NCI-H187 (cell line): ENCODE measurements at places on chromosomes 12 and 14.

- DNase-seq = no peak
These were observed 377.8 kb downstream of the FUT8 start for GRCh38 chr14:65790172-65790815.

- no peak for DNase-seq
These were observed 160.0 kb upstream of the PLEKHA5 start for GRCh38 chr12:18969512-18969911.

DNA sequence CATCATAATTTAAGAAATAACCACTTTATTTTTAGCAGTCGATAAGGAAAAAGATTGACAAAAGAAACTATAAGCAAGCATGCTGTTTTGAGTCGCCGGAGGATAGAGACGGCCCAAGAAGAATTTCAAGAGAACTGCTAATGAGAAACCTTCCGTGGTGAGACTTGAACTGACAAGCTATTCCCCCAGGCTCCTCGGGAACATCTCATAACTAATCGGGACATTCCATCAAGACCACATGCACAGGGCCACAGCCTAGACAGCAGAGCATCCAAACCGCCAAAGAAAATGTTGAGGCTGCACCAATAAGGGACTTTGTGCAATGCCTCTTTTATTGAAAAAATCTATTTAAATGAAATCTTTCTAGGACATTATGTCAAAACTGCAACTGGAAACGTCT, 51.0 kb downstream of the YEATS4 start:
- no peak for DNase-seq

- DNase-seq = no peak
These were observed 8.0 kb downstream of the SCNN1A start for GRCh38 chr12:6367065-6367968.

DNA sequence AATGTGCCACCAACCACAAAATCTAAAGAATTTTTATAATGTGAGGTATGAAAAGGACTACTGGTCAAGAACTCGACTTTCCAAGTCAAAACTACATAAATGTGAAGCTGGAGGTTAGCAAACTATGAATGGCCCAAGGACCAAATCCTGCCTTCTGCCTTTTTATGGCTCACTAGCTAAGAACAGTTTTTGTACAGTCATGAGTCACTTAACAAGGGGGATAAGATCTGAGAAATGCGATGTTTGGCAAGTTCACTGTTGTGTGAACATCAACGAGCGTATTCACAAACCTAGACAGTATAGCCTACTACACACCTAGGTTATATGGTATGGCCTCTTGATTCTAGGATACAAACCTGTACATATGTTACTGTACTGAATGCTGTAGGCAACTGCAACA, 28.2 kb downstream of the FERMT2 start:
- no peak for DNase-seq

DNA sequence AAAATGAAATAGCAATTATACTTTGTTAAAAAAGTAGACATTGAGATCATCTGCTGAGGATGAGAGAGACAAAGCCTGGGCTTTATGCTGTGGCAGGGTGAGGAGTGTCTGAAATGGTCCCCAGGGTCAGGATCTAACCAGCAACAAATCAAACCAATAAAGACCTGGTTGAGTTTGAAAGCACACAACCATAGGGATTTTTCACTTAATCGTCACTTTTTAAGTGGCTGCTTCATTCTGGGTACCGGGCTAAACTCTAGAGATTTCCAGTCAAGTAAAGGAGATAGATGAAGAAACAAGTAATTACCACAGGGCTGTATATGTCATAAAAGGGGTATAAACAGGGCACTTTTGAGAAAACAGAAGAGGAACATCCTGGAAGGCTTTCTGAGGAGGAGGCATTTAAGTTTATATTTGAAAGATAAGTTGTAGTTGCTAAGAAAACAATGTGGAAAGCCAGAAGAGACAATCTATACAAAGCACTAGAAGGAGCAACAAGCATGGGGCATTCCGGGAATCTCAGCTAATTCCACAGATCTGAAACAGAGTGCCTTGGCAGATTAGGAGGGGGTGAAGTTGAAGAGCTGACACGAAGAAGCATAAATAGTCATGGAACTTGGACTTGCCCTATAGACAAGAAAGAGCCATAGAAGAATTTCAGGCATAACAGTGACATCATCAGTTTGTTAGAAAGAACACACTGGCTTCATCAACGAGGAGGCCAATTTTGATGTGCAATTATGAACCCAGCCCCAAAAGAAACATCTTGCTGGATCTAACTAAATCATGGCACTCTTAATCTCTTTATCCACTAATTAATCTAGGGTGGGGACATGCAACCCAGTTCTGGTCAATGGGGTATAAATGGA, 46.9 kb upstream of the FRS2 start:
- no peak for DNase-seq

GRCh38 chr12:42190376-42190775, 45.7 kb upstream of the GXYLT1 start:
- DNase-seq = no peak

GRCh38 chr14:78983126-78983525, 813.0 kb downstream of the NRXN3 start:
- DNase-seq = no peak

GRCh38 chr14:100309028-100309737, 2.9 kb upstream of the SLC25A29 start:
- no peak for DNase-seq

DNA sequence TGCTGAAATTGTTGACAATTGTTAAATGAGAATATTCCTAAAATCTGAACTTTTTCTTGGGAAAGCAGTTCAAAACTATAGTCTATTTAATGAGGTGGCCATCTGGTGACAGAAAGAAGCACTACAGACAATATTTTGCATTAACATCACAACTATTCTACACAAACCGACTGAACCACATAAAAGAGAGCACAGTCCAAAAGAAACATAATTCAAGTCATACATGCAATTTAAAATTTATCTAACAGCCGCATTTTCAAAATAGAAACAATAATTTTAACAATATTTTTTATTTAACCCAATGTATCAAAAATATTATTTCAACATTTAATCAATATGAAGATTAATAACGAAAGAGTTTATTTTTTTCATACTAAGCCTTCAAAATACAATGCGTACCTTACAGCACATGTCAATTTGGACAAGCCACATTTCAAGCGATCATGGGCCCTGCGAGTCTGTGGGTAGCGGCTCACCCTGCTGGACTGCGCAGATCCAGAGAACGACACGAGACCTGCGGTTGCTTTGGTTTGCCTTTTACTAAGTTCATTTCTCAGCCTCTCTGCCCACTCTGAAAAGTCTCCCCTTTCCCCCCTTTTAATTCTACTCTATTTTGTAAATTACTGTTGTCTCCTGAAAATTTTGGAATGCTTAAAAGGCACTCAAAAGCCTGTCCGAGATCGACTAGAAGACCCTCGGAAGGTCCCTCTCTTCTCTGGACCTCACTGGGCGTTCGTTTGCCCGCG, 947 bp upstream of the LRRC9 start:
- no peak for DNase-seq

- DNase-seq = no peak
These were observed 36.5 kb upstream of the OVCH1 start for GRCh38 chr12:29533815-29534489.

- DNase-seq = no peak
These were observed 5.4 kb downstream of the SOS2 start for GRCh38 chr14:50225974-50226297.

DNA sequence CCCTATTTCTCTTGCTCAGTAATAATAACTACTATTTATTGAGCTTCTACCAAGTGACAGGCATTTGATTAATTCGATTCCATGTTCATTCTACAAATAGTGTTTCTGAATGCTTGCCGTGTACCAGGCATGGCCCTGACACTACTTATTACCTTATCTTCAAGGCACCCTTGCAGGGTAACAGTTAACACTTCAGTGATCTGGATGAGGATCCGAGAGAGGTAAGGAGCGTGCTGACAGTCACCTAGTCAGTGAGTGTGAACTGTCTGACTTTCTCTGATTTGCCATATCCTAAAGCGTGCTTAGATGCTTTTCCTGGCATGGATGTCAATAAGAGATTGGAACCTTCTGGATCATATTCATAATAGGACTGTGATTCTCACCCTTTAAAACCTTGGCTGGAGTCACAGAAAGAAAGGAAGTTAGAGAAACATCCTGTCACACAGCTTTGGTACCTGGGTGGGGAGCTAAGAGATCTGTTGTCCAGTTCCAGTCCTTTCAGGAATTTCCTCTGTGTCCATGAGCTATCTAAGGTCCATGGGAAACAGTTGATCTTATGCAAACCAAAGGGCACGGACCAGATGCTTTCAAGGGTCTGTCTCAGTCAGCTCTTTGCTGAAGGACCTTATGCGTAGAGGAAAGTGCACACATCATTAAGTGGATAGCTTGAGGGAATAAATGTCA, 54.8 kb downstream of the PPFIBP1 start:
- DNase-seq = no peak

DNA sequence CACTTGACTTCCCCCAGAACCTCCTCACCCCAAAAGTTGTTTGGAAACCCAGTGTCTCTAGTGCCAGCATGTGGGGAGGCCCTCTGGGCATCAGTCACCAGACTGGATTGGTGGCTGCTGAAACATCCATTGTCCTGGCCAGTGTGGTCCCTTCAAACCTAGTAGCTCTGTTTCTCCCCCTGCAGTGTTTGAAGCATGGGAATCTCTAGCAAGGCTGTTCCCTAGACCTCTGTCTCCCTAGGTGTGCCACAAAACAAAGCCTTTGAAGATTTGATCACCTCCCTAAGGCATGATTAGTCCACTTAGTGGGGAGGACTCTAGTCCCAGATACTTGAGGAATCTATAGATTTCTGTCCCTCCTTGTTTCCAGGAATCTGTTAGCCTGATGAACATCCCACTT, 60.3 kb downstream of the ARF6 start:
- no peak for DNase-seq

- DNase-seq = no peak
These were observed 20.8 kb downstream of the PAPLN start for GRCh38 chr14:73258076-73258475.

DNA sequence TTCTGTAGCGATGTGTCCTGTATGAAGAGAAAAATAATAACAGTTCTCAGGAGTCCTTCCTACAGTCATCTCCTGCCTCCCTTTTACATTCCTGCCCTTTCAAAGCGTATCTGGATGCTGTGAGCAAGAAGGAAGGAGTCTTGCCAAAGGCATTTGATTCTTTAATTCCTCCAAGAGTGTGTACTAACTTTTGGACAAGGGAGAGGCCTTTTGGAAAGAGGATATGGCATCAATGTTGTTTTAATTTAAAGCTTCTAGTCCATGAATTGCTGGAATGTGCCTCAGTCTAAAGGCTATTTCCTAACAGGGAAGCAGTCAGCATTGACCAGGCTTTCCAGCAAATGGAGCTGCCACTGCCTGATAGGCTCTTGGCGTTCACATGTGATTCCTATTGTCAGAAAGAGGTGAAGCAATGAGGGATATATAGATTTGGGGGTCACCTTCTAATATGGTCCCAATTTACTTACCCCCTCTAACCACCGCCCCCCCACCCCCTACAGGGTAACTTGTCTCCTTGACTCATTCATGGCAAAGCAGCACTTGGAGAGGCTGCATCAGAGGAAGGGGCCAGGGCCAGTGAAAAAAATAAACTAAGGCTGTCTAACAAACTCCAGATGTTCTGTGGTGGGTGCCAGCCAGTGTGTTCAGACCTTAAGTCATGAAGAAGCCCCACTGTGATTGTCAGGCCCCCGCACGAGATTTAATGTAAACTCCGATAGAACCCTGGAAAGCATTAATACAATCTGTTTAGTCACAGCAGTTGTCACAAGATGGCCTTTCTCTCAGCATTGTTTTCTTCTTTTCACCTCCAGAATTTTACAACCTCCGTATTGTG, 220.3 kb downstream of the FBXL14 start:
- no peak for DNase-seq

DNA sequence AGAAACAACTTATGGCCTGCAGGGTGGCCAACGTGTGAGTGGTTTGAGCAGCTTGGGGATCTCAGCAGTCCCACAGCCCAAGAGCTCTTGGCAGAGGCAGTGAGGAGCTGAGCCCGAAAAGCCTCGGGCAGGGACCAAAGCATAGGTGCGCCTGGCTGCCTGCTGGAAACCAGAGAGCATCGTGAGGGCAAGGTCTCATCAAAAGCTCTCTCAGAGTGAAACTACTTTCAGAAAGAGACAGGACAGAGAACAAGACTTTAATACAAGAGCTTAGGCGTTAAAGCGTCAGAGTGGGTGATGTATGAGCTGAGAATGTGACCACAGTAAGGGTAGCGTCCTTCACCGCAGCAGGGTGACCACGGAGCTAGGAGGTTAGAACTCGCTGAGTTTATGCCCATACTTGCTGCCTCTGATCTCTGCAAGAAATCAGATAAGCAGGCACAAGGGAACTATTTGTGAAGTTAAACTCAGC, 30.8 kb downstream of the LGMN start:
- DNase-seq = no peak

GRCh38 chr12:52341066-52341580, 19.9 kb upstream of the KRT83 start:
- DNase-seq = no peak

DNA sequence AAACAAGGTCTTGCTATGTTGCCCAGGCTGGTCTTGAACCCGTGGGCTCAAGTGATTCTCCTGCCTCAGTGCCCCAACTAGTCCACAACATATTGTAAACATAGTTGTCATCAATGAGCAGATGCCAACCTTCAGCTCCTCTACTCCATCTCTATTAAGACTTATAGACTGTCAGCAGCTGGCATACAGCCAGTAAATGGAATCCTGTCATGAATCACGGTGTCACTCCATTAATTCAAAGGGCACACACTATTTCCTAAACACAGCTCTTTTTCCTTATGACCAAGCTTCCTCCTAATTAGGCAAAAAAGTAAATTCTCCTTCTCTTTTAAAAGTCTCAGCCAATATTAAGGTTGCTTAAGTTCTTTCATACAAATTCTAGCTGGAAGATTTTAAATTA, 111.2 kb downstream of the ITPR2 start:
- DNase-seq = no peak

DNA sequence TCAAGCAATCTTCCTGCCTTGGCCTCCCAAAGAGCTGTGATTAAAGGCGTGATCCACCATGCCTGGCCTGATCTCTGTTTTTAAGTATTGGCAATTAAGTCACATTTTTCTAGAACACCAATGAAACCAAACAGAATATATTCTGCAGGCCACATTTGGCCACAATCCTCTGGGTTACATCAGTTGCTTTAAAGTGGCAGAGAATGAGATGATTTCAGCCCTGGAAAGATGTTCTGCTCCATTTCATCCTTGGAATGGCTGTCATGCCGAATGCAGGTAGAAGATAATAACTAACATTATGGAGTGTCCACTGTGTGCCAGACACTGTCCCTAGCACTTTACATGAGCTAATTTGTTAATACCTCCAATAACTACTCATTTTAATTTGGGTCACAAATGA, 154.4 kb downstream of the PTPN11 start:
- DNase-seq = no peak
